Trophoblast cell (in vitro differentiated cells and primary cell): ENCODE measurements at places on chromosomes 12 and 14.

DNA sequence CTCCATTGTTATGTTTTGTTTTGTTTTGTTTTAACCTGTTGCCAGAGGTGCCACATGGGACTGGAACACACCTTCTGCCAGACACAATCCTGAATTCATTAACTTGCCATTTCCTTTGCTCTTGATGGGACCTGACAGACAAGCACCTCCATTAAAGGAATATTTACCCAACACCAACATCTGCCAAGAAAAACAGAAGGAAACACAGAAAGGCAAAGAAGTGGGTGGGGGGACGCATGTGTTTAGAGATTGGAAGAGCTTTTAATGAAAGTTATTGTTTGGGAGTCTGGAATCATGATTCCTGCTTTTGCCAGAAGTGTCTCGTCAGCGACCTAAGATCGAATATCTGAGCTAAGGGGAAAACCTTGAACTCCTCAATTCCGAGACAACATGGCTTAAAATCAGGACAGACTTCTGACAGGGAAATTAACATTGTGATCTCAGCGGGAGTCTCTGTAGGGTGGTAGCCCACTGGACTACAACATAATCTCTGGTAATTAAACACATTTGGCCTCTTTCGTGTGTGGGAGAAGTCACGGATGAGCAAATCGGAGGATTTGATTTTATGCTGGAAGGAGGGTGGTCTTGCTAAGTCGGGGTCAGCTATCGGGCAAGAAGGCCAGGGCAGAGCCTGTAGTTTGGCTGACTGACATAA is 210.4 kb upstream of the FAR2 start:
- no peak for DNase-seq

GRCh38 chr14:100616854-100617409 is 29.7 kb upstream of the BEGAIN start:
- no peak for DNase-seq

GRCh38 chr14:55302367-55303124 is 31.3 kb downstream of the FBXO34 start:
- DNase-seq: no peak

DNA sequence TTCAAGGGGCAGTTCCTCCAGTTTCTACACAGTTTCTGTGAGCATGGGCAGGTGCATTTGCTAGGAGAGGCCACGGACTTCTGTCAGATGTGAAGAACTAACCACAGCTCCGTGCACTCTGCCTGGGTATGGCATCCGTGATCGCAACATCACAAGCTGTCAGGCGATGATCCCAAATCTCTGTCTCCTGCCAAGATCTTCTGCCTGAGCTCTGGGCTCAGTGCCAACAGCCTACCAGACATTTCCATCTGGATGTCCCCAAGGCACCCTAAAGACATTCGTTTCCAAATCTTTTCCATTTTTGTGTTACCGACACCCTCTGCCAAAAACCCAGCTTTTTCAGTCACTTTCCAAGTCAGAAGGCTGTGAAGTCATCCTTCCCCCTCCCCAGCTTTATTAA is 292.1 kb downstream of the GLT1D1 start:
- no peak for DNase-seq

DNA sequence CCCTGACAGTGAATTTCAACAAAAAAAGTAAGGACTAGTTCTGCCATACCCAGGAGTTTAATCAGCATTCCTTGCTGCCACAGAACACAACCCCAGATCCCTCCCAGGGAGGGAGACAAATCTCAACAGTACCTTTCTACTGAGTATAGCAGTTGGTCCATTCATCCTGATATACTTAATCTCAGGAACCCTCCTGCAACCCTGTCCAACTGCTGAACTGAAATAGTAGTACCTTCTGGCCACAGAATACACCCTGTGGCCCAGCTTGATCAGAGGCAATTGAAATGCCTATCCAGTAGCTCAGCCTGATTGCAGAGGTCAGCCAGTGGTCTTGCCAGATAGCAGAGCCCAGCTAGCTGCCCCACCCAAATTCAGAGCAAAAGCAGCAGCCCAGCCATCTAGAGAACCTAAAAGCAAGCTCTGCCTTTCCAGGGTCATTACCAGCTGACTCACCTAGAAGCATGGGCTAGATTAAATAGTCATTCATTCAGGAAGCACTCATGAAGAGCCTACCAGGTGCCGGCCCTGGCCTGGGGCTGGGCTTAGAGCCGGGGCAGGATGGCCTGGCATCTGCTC is 40.0 kb upstream of the RHOJ start:
- no peak for DNase-seq

- DNase-seq: no peak
Measured at GRCh38 chr12:89389755-89390661, 37.7 kb upstream of the DUSP6 start.

DNA sequence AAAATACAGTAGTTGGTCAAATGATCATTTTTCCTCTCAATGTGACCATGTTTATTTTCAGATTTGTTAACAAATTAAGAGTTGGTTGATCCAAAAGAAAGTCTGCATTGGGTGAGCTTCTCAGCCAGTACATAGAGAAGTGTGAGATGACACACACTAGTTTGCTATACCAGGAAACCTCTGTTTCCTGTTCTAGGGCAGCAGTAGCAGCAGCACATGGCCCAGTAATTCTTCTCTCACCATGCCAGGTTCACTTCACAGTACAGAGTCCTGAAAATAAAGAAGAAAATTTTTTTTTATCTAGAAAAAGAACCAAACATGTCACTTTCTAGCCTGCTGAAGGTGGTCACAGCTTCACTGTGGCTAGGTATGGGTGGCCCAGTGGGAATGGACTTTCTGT is 250.2 kb upstream of the OR4E1 start:
- no peak for DNase-seq

GRCh38 chr12:80121661-80122060 is 22.3 kb downstream of the OTOGL start:
- DNase-seq: peak; percentile 22

- peak; percentile 24 for DNase-seq
Measured at GRCh38 chr14:87264272-87264785, 728.7 kb downstream of the GALC start.

GRCh38 chr14:52553002-52553670 is 500 bp downstream of the GPR137C start:
- peak; percentile 65 for DNase-seq

- DNase-seq: no peak
Measured at GRCh38 chr12:119052001-119052400, 70.7 kb downstream of the SRRM4 start.

DNA sequence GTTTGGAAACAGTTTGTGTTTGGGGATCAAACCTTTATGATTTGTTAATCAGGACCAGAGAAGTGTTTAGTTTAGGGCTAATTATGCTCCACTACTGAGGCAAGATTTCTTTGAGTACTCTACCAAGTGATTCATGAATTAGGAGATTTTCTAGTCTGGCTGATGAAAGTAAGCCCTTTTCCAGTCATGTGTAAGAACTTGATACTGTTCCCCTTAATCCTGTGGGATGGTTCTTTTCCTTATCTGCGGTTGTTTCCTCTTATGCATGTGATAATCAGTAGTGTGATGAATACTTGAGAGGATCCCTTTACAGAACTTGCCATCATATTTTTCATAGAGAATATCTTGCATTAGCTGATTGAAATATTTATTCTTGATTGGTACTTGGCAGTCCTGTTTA is 42.1 kb downstream of the DYRK2 start:
- DNase-seq: no peak

GRCh38 chr12:60602601-60603000 is 1006.8 kb downstream of the SLC16A7 start:
- no peak for DNase-seq

DNA sequence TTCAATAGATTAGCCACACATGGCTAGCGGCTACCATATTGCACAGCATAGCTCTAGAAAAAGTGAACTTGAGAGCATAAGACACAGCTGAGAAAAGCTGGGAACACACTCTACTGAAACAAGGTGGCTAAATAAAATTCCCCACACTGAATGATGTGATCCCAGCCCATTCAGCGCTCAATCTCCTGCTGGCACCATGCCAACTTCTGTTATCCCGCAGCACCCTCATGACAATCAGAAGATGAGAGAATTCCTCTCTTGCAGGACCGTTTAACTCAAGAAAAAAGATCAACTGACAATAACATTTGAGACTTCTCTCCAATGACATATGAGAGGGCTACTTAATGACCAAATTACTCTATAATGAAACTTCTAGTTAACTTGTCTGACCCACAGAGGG is 115.4 kb downstream of the ADAMTS20 start:
- no peak for DNase-seq

DNA sequence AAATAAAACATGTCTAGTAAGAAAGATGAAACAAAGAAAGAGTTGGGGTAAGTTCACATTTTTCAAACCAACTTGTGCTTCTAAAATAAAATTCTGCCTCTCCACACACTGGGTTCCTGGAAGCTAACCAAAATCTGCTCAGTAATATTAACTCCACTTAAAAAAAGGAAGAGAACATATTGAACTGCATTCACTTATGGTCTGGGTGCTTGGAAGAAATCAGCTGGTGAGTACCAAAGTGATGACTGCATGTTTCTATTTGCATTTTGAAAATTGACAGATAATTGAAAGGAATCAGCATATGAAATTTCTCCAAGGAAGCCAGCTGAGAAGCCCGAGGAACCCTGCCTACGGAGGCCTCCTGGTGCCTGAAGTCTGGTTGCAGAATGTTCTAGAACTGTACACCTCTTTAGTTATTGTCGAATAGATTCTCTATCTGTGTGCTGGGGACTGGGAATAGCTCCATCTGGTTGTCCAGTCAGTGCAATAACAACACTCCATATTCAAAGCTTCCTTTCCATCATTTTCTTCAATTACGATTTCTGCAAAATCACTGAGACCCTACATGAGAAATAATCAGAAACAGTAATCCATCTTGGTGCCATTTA is 836.1 kb downstream of the VRK1 start:
- DNase-seq: no peak

- no peak for DNase-seq
Measured at GRCh38 chr12:11545484-11546330, 103.8 kb upstream of the ETV6 start.

GRCh38 chr12:119457271-119457670 is 122.7 kb downstream of the CCDC60 start:
- no peak for DNase-seq

GRCh38 chr14:100587763-100588411 is 670 bp upstream of the BEGAIN start:
- DNase-seq: no peak

DNA sequence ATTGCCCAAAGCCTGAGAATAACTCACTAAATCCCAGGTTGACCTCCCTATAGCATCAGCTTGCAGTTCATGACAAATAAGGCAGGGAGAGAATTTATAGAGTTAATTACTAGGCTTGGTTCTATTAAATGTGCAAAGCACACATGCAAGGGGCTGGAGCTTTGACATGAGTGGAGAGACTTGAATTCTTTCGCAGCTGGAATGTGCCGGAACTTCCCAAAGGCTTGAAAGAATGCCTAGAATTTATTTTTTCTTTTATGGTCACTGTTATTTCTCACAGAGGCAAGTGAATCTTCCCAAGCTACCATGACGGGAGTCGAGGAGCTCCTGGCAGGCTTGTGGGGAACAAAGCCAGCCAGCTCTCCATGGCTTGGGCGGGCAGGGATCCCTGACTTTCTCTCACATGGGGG is 95.5 kb upstream of the USP44 start:
- DNase-seq: peak; percentile 69

DNA sequence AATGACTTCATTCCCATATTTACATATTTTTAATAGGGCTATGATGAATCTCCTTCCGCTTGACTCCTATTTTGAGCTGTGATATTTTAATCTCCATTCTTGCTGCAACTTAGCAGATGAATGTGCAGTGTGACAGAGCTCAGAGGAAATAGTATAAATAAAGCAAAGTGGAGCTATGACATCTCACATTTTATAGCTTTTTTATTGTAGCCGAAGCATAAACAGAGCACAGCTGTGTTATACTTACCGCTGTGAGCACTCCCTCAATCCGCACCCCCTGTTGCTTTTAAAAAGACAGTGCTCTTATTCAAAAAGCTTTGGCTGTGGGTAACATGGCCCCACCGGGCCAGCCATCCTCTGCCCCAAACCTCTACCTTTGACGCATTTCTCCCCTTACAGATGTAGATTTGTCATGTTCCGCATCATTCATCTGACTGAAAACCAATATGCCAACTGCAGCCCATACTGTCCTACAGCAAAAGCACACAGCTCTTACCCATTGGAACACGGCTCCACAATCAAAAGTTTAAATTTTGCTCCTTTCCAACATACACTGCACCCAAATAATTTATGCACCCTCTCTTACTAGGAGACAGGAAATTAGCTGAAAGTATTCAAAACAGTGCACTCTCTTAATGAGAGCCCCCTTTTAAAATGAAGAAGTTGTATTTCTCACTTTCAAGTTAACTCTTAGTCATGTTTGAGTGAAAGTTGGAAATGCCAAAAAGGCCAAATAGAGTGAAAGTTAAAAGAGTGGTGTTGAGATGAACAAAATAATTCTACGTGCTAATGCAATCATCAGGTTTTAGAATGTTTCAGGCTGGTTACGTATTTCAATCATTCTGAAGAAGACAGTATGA is 429.3 kb upstream of the SOX5 start:
- no peak for DNase-seq

DNA sequence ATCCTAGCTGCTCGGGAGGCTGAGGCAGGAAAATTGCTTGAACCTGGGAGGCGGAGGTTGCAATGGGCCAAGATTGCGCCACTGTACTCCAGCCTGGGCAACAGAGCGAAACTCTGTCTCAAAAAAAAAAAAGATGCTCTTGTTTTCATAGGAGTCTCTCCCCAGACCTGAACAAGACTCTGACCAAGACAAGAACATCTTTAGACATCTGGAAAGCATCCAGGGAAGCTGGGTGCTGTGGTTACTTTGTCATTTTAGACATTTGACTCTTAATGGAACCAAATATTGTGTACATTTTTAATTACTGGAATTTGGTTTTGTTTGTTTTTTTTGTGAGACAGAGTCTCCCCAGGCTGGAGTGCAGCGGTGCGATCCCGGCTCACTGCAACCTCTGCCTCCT is 21.1 kb upstream of the ATF1 start:
- DNase-seq: no peak

DNA sequence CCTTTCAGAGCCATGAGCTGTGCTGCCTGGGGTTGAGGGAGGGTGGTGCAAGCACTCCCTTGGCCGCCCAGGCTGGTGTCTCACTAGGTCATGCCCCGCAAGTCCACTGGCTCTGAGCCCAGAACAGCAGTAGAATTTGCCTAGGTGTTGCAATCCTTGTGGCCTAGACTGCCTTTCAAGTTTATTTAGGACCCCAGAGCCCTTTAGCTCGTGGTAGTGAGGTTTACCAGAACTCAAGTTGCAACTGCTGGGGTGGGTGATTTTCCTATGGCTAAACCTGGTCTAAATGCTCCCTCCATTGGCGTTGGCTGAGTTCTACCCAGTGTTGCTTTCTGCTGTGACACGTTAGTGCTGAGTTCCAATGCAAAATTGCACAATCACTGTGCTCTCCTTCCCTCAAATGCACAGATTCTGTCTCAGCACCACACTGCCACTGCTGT is 287.2 kb downstream of the BCAT1 start:
- DNase-seq: no peak

- no peak for DNase-seq
Measured at GRCh38 chr12:131220331-131220685, 266.6 kb downstream of the ADGRD1 start.

- no peak for DNase-seq
Measured at GRCh38 chr14:76894308-76894707, 68.1 kb downstream of the LRRC74A start.

- no peak for DNase-seq
Measured at GRCh38 chr14:58641509-58641908, 3.7 kb downstream of the DACT1 start.
